ENCODE measurements at places on chromosomes 16 and 17.

- DNase-seq: peak; percentile 71
Measured at GRCh38 chr17:7862692-7863437, 5.1 kb downstream of the CYB5D1 start.

DNA sequence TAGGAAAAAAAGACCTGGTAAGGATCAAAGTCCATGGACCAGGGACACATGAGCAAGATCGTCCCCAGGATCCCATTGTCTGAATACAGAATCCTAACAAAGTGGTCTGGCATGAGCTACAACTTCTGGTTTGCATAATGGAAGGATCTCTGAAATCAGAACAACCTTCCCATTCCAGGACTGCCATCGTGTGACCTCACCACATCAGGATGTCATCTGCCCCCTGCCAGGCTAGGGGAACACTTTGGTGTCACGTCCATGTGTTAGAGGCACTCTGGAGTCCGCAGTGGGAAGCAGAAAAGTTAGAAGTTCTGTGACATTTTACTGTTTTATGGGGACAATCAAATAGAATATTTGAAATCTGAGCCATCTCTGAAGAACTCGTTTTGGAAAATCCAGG lies 160.7 kb downstream of the RGS9 start:
- no peak for DNase-seq

- DNase-seq: peak; percentile 48
Measured at GRCh38 chr16:70478912-70479341, 24.5 kb downstream of the FCSK start.

DNA sequence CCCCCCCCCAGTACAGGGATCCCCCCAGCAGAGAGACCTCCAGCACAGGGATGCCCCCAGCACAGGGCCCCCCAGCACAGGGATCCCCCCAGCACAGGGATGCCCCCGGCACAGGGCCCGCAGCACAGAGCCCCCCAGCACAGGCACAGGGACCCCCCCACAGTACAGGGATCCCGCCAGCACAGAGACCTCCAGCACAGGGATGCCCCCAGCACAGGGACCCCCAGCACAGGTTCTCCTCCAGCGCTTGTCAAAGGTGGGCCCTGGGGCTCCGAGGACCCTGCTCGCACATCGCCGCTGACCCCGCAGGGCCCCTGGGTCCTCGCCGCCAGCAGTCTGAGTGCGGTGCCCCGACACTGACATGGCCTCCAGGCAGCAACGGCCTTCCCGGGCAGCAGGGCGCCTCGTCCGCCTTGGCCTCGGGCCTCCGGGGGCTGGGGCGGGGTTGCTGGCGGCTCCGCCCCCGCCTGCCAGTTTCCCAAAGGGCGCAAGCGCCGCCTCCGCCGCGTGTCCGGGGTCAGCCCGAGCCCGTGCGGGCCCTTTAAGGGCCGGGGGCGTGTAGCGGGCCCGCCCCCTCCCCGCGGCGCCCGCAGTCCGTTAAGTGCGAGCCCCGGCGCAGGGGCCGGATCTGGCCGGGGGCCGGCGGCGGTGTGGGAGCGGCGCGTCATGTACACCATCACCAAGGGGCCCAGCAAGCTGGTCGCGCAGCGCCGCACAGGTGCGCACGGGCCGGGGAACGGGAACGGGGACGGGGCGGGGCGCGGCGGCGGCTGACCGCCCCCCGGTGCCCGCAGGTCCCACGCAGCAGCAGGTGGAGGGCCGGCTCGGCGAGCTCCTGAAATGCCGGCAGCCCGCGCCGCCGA lies at the start of gene MCRIP2:
MCRIP2 (plus strand) TSS at position 503 of the 863 bp plus-strand sequence; CDS start at position 667, 164 bp downstream.
- DNase-seq: peak; percentile 66

DNA sequence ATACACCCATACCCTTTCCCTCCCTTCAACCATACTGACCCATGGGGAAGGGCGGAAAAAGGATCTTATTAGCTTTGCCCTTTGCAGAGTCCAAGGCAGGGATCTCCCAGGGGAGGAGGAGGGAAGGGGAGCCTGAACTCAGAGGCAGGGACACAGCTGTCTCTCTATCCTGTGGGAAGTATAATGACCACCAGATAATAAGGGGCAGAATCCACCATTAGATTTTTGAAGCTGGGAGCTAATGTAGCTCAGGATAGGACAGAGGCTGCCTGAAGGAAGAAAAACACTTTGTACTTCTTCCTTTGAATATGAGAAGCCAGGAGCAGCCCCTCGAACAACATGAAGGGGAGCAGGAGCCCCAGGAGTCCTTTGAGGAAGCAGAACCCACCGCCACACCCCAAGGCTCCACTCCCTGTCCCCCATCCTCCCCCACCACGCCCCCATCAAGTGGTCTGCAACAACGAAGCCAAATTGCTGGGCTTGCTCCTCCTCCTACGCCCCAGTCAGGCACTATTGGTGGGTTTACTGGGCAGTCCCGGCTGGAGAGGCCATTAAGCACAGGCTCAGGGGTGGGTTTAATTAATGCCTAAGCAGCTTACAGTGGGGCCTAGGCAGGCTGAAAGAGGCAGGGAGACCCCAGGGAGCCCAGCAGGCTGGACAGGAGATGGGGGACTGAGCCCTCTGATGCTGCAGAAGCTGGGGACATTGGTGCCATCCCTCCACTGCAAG lies 5.3 kb downstream of the MPP2 start:
- no peak for DNase-seq

- DNase-seq: no peak
Measured at GRCh38 chr17:45784741-45785479, 790 bp downstream of the CRHR1 start.

DNA sequence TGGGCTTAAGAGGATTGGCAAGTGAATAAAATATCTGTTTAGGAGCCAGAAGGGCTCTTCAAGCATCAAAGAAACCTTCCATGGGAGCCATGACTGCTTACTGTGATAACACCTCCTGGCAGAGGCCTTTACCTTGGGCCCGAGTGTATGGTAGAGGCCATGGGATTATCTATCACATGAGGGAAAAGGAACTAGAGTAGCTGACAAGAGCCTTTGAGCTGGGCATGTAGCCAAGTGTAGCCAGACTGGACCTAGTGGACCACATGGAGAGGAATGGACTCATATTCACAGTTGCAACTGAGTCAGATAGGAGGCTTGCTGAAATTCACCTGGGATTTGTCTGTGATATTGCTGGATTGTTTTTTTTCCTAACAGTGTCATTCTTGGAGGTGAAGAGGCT lies 276.0 kb upstream of the ZFHX3 start:
- DNase-seq: no peak

DNA sequence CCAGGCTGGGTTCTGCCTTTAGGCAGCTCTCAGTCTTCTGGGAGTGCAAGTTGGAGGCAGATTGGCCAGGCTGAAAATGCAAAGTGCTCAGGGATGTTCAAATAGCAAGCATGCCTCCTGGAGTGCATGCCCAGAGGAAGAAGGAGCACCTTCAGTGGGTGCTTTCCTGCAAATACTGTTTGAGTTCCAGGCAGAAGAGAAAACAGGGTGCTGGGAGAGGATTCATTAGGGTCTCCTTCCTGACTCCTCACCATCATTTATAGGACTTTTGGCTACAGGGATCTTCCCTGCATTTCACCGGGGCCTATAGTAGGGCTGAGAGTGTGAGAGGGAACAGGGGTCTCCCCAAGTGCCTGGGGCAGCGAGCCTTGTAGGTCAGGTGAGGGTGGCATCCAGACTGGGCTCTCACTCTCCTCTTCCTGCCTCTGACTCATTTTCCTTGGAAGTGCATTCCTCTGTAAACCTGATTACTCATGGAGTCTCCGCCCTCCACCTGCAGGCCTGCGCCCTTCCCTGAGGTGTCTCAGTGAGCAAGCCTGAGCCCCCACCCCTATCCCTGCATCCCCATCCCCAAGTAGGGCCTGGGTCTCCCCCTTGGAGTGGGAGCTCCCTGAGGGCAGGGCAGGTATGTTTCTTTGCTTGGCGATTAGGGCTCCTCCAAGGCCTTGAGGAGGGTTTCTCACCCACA lies 17.1 kb upstream of the TNS4 start:
- no peak for DNase-seq

DNA sequence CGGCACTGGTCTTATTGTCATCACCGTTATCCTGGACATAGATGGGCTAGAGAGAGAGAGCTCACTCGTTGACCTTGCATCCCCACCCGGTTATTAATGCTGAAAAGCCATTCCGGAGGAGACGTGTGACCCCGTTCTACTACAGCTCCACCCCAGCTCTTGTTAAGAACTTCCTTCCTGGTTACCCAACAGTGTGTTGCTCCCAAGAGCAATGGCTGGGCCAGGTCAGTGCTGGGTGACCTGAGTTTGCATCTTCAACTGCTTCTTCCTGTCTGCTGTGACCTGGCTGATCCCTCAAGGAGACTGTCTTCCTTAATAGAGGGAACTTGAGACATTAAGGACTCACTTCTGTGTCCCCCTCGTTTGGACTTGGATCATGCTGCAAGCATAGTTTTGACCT lies 96.1 kb upstream of the SDK2 start:
- no peak for DNase-seq
